Bladder microvascular endothelial cell (primary cell): ENCODE measurements at places on chromosomes 2 and 18. TPM values are rescaled to one million over a fixed set of nuclear protein-coding genes. Genes with fewer than 3 reads are reported as not detected.

Gene MOGAT1
- not detected in 2 replicates for total RNA-seq

Gene CDH2
- total RNA-seq, result 4.7 and 17.4 TPM in 2 replicates

Gene CCDC85A
- total RNA-seq, result 10.3 and 20.9 TPM in 2 replicates

Gene POU3F3
- total RNA-seq, result under 0.01 TPM in 1 of 2 replicates, not detected in the other

Gene RNF152
- 22.8 and 123 TPM in 2 replicates for total RNA-seq

Gene RTKN
- total RNA-seq, result 3.2 and 30.9 TPM in 2 replicates

Gene CFAP53
- total RNA-seq, result 0.16 and 0.31 TPM in 2 replicates

Gene TTN
- total RNA-seq, result 0.49 and 0.82 TPM in 2 replicates

Gene AQP4
- total RNA-seq, result 0.16 TPM in 1 of 2 replicates, not detected in the other

Gene FN1
- total RNA-seq, result 452 and 3,127 TPM in 2 replicates

Gene MFSD6
- 4.0 and 5.7 TPM in 2 replicates for total RNA-seq
